BJ (cell line): ENCODE measurements at places on chromosomes 5 and 9. TPM values are rescaled to one million over a fixed set of nuclear protein-coding genes. Genes with fewer than 3 reads are reported as not detected.

DNA sequence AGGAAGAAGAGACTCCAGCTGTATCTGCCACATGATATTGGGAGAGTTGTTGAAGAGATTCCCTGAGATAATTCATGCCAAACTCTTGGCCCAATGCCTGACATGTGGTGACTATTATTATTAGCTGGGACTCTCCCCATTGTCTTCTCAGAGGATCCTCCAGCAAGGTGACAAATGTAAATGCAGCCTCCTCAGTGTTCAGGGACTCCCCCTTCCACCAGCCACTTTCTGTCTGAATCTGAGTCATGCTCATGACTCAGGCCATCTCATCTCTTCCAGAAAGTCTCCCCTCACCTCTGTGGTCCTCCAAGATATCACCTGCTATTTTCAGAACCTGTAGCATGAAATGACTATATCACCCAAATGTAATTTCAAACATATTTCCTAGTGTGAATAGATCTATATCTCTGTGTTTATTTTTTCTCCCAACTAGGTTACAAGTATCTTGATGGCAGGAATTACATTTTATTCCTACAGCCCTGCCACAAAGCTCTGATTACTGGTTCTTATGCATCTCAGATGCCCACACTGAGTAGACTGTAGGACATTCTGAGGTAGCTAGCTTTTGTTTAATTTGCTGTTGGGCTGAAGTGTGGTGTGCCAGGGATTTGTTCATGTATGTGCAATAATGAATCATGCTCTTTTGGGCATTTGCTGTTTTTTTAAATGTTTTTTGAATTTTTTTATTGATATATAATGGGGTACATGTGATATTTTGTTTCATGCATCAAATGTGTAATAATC lies 126.6 kb upstream of the IL12B start:
- DNase-seq: no peak

DNA sequence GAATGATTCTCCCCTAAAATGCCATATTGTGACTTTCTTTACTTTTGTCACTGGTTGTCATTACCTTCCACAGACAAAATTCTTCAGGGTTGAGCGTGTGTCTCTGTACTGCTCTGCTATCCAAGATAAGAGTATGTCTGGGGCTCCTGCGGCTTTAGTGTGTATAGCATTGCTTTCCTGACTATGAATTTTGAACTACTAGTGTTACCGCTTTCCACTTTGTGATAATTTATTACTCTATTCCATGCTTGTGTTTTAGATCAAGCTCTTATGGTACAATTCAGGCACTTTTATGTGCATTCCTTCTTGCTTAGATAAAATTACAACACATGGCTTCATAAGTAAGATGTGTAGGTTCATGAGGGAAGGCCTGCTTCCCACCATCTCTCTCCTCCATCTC lies 51.5 kb upstream of the MEF2C start:
- no peak for DNase-seq

DNA sequence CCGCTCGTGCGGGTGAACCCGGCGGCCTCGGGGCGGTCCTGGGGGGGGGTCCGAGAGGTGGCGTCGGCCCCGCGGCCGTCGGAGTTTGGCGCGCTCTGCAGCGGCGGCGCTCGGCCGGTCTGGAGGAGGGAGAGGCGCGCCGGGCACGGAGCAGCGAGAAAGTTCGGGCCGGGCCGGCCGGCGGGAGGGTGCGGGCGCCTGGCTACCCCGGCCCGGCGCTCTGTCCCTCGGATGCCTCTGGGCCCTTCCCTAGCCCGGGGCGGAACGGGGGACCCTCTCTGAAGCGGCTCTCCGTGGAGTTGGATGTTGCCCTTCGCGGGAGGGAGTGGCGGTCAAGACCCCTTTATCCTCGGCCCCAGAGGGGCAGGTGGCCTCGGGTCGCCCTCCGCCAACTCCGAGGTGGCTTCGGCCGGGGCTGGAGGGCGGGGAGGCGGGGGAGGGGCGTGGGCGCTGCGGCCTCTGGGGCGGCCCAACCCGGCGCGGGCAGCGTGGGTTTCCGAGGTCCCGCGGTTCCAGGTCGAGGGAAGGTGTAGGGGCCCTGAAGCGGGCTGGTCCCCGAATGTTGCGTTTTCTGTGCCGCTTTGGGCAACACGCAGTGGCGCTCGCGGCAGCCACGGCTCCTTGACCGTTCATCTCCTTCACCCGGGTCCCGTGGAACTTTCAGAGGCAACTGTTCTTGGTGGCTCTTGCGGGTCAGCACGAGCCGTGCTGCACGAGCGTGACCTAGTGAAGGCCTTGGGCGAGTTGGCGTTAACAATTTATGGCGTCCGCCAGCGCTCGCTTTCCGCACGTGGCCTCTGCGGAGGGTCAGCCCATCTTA lies 290.5 kb downstream of the DOCK8 start:
- DNase-seq: no peak

The TCF7 gene
- 0.78 and 0.86 TPM in 2 replicates for polyA plus RNA-seq

- no peak for DNase-seq
These were observed 122.1 kb downstream of the GABRG2 start for GRCh38 chr5:162189719-162190118.

GRCh38 chr9:99660191-99660636 lies 161.5 kb upstream of the NR4A3 start:
- DNase-seq: no peak

The HEMGN gene
- not detected in 2 replicates for polyA plus RNA-seq

- no peak for DNase-seq
These were observed 819.4 kb downstream of the NR2F1-AS1 start for GRCh38 chr5:92761585-92761984.

GRCh38 chr9:112125951-112126388 lies 49.1 kb downstream of the SUSD1 start:
- DNase-seq: no peak

DNA sequence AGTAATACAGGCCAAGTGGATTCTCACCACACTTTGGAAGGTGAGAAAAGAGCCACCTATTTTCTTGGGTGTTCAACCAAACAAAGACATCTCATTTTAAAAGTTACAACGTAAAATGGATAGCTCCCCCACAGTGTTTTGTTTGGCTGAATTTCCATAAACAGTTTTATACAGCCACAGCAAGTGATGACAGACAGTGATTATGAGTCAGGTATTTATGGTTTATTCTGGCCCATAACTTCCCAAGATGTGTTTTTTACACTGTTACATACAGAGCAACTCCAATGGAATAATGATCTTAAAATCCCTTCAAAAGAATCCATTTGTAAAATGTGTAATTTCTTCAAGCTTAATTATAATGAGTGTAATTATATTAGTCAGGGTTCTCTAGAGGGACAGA lies 421.3 kb downstream of the TLE1 start:
- no peak for DNase-seq

DNA sequence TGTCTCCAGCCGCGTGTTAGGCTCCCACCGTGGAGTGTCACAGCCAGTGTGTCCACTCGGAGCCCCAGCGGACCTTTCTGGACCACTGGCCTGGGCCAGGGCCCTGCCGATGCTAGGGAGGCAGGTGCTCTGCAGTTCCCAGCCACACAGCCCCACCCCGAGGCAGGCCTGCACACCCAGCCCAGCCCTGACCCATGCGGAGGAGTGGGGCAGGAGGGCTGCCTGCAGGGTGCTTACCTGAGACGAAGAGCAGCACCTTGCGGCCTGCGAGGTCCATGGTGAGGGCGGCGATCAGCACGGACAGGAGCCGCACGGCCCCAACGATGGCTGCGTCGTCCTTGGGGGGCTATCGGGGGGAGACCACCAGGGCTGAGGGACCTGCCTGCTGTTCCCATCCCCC lies 5.2 kb downstream of the SLC2A6 start:
- no peak for DNase-seq

DNA sequence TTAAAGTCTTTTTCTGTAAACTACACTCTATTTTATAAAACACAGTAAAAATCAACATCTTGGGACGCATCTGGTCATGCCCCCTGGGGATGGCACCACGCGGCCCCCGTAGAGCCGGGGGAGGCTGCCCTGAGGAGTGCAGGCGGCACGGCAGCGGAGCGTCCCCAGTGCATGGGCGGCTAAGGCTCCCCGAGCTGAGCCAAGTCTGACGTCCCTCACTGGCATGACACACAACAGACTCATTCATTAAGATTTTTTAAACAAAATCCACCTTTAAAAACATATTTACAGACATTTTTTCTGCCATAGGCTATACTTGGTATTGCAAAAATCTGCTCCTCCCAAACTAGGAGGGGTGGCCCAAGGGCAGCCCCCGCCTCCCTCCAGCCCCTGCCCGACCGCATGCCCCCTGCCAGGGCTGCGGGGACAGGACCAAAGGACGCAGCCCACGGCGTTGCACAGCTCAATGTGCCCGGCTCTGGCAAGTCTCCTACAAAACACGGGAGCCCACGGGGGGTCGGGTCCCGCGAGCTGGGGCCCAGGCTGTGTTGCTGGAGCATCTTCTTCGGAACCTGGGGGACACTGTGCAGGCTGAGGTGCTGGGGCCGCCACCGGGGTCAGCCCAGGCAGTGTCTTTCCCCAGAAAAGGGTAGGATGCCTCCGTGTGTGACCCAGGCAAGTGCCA lies 11.8 kb upstream of the SEC16A start:
- DNase-seq: no peak

- no peak for DNase-seq
These were observed 84.3 kb downstream of the MRPS27 start for GRCh38 chr5:72235725-72236124.

DNA sequence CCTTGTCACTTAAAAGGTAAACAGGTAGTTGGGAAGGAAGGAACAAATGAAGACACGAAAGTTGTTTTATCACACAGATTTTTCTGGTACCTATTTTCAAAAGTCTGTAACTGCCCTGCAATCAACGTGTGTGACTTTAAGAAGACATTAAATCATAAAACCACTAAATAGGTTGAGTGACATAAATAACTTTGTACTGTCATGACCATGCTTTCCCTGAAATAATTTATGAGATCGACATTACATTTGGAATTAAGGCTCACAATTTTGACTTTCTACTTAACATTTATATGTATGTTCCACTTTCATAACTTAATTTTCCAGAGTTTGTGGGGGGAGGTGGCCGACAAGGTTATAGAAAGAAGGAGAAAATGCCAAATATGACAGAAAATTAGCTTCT lies 181.1 kb downstream of the MLLT3 start:
- no peak for DNase-seq

The FAM169A gene
- polyA plus RNA-seq: 0.22 and 0.48 TPM in 2 replicates

The KIF24 gene
- polyA plus RNA-seq: 1.6 and 1.9 TPM in 2 replicates

The PCDHGA7 gene
- polyA plus RNA-seq: 1.8 and 3.6 TPM in 2 replicates

- DNase-seq: no peak
These were observed 102.0 kb downstream of the AGTPBP1 start for GRCh38 chr9:85639675-85640186.

The SLC34A3 gene
- not detected in 2 replicates for polyA plus RNA-seq

DNA sequence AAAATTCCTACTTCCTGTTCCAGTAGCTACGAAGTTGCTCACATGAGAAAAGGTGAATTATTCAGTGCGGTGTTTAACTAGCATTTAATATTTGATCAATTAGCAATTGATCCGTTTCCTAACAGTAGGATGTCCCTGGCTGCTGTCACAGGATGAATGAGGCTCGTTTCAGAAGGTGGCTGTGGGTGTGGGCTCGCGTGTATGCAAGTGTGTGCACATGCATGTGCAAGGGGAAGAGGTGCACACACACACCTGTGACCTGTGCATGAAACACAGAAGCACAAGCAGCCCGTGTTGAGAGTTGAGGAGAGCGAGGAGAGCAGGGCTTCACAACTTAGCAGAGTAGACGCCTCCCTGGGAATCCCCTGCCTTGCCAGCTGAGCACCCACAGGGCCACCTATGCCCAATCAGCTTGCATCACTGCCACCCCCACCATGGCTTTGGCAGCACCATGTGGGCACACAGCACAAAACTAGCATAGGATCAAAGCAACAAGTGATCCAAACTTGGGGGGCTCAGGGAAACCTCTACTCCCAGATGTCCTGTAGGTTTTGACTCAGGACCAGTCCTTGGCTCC lies 107.2 kb downstream of the C5orf15 start:
- DNase-seq: no peak

DNA sequence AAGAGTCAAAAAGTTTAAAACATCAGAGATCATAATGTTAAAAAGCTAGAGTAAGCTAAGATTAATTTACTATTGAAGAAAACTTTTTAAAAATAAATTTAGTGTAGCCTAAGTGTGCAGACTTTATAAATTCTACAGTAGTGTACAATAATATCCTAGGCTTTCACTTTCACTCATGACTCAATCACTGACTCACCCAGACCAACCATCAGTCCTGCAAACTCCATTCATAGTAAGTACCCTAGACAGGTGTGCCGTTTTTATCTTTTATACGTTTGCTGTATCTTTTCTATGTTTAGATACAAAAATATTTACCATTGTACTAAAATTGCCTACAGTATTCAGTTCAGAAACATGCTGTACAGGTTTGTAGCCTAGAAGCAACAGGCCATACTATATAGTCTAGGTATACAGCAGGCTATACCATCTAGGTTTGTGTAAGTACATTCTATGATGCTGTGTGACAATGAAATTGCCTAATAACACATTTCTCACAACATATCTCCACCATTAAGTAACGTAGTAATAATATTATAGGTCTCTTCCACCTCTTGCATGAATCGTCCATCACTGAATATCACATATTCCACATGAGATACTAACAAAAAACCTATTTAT lies 59.2 kb downstream of the MEGF9 start:
- no peak for DNase-seq

- DNase-seq: no peak
These were observed 512.7 kb downstream of the SLCO4C1 start for GRCh38 chr5:101783241-101784013.

DNA sequence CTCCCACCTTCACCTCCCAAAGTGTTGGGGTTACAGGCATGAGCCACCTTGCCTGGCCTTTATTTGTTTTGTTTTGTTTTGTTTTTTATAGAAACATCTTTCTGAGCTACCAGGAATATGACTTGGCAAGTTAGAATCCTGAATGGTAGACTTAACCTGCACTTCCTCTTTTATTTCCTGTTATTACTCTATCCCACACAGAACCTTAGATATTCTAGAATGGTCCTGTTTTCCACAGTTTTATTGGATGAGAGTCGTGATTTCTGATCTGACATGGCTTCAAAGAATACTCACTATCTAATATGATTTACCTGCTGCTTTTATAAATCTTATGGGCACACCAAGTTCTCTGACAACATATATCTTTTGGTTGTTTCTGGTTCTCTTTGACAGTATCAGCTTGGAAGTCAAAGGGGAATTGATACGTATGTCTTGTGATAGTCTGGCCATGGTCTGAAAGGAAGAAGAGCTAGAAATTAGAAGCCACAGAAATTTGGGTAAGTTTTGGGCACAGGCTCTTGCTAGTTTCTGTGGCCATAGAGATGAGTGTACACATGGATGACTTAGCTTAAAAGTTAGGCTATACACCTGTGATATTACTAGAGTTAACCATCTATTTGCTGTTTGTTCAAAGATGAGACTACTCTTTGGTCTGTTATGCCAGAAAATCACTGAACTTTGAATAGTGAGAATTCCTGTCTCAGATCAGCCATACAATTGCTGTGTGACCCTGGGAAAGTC lies 4.7 kb upstream of the PANK3 start:
- no peak for DNase-seq
